ENCODE measurements at places on chromosomes 1 and 21.

DNA sequence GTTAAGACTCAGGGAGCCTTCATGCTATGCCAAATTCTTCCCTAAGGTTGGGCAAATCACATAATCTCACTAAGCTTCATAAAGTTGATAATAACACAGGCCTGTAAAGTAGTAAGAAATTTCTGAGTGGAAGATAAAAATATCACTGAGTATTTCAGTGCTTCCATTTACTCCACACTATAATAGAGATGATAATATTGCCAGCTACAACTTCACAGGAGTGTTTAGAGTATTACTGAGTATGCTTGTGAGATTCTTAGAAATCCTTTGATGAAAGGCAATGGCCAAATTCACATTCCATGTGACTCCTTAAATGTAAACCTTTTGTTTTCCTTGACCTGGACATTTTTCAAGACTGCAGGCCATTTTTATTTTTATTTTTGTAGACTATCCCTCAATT lies 10.4 kb downstream of the ITGB3BP start:
- no peak for DNase-seq

DNA sequence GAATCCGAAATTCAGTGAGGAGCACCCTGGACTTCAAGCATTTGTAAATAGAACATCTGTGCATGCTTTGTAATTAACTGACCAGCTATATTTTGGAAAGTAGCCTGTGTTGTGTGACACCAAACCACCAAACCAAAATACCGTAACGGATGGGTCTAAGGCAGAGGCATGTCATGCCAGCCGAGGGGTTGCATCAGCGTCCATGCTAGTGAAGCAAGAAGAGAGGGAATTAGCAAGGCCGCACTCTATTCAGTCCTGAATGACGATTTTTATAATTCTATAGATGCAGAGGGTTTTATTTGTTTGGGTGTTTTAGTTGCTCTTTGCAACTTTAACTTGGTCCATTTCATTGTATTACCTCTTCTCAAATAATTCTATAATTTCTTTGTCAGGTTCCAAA lies 116.8 kb upstream of the SMYD2 start:
- DNase-seq = no peak

DNA sequence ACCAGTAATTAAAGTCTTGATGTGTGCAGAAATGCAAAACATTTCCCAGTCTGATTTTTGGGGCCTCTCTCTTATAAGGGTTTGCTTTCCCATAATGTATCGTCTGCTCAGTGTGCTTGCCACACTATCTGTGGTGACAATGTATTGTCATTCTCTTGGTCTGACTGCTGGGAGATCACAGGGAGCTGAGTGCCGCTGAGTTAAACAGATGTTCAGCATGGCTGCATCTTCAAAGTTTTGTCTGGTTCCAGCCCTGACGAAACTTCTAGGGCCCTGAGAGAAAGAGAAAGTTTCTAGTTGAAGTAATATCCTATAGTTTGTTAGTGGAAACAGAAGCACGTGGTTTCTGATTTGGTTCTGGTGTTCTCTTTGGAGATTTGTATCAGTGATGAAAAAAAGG lies 42.6 kb downstream of the DNM3 start:
- DNase-seq = no peak

DNA sequence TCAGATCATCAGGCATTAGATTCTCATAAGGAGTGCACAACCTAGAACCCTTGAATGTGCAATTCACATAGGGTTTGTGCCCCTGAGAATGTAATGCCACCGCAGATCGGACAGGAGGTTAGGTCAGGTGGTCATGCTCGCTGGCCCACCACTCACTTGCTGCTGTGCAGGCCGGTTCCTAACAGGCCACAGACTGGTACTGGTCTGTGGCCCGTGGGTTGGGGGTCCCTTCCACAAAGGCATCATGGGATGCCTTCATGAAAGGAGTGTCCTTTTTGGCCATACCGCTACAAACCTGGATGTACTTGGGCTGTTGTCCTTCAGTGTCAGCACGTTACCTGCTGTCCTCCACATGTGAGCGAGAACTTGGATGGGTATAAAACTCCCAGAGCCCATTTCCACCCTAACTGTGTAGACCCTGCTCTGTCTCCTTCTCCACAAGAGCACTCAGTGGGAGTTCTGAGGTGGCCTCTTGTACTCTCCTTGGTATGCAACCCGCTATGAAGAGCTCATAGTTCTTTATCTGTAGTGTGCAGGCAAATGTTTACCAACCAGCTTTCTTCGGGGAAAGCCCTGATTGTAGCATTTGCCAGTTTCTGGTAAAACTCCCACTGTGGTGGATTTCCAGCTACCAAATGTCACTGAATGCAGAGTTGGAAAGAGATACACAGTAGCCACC lies 41.7 kb upstream of the SLC19A1 start:
- DNase-seq = no peak

GRCh38 chr1:169161496-169162194 lies 55.2 kb downstream of the ATP1B1 start:
- DNase-seq = no peak

DNA sequence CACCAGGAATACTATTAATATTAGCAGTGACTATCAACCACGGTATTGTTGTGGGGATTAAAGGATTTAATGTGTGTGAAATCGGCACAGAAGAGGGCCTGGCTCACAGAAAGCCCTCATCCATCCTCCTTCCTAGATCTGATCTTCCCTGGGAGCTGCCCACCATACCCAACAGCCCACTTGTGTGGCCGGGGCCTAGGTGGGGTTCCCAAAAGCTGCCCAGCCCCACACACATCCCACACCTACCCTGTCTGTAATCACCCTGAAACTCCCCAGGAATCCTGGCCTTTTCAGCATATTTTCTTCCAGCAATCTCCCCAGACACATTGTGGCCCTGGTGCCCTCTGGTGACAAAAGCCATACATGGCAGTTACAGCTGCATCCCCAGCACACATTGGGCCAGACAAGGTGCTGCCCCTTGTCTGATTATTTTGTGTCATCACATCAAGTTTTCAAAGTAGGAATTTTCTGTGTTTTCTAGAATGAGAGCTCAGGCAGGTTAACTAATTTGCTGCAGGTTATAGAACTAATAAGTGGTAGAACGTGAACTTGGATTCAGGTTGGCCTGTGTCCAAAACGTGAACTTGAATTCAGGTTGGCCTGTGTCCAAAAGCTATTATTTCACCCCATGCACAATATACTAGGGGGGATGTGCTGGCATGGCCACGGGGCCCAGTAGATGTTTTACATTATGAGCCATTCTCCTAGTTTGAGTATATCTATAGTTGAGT lies 5.3 kb upstream of the SLC6A9 start:
- peak; percentile 77 for DNase-seq

- DNase-seq = peak; percentile 77
Measured at GRCh38 chr1:201016211-201016651, 7.3 kb downstream of the KIF21B start.

- peak; percentile 34 for DNase-seq
Measured at GRCh38 chr1:65208563-65208973, 60.6 kb downstream of the AK4 start.

DNA sequence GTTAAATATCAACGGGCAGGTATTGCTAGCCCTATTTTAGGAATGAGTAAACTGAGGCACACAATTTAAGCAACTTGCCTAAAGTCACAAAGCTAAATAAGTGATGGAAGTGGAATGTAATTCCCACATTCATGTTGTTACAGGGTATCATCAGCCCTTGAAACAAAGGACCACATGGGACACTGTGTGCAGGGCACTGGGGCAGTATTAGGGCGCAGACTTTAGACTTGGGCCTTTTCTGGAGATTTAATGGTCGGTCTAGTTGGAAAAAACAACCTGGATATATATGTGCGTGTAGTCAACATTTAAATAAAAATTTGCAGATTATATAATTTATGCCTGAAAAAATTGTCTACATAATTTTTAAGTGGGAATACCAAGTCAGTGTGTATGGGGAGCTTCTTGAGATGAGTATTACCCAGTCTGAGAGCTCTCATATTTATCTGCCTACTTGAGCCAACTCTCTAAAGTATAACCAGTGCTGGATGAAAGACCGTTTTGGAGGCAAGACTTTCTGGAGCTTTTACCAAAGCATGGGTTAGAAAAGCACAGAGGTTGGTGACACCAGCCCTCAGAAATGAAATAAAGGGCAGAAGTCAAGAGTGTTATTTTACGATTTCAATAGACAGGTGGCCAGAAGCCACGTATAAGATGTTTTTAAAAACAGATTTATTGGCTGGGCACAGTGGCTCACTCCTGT lies 1.6 kb downstream of the KDM1A start:
- no peak for DNase-seq

DNA sequence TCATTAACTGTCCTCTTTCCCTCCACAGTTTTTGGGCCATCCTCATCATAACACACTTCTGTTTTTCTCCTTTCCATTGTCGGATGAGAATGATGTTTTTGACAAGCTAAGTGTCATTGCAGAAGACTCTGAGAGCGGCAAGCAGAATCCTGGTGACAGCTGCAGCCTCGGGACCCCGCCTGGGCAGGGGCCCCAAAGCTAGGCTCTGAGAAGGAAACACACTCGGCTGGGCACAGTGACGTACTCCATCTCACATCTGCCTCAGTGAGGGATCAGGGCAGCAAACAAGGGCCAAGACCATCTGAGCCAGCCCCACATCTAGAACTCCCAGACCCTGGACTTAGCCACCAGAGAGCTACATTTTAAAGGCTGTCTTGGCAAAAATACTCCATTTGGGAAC lies 28.6 kb upstream of the IFNAR1 start:
- DNase-seq = no peak

DNA sequence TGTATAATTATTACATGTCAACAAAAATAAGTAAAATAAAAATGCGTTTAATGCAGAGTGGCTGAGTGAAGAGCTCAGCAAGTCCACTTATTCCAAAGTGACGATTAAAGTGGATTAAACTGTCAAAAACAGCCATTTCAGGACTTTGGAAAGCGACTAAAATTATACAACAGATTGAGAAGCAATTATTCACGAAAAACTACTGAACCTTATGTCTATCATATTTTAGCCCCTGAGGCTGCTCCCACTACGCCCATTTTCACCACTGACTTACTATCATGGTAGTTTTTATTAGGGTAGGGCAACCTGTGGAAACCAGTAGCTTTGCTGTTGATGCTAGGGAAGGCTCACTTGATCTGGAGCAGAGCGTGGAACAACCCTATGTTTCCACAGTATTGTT lies 114.3 kb upstream of the GPR52 start:
- DNase-seq = no peak

DNA sequence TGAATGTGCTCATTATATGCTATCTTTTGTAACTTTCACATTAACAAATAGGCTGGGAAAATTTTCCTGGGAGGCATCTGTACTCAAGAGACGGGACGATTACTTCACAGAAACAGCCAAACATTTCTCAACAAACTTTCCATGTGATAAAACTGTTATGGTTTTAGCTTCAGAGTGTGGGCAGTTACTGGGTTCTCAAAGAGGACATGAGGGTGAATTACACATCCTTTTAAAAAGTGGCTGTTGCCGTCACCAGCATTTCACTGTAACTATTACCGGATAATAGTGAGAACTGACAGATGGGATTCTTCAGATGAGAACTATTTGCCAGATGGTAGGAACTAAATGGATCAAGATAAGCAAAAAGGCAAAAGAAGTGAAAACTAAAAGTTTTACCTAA lies 109.1 kb downstream of the APP start:
- DNase-seq = no peak
